Nasal cavity respiratory epithelium epithelial cell of viscerocranial mucosa (primary cell): ENCODE measurements at places on chromosomes 13 and 19. TPM values are rescaled to one million over a fixed set of nuclear protein-coding genes. Genes with fewer than 3 reads are reported as not detected.

CAMSAP3 gene
- 4.4 and 11.6 TPM in 2 replicates for total RNA-seq

ATP7B gene
- 5.1 and 8.0 TPM in 2 replicates for total RNA-seq

CRX gene
- total RNA-seq, result not detected in 2 replicates

PSG1 gene
- total RNA-seq, result not detected in 2 replicates

NLRP4 gene
- not detected in 2 replicates for total RNA-seq

ZNF490 gene
- 7.2 and 13.3 TPM in 2 replicates for total RNA-seq

CRTC1 gene
- 1.0 and 1.9 TPM in 2 replicates for total RNA-seq

WDR87 gene
- not detected in 2 replicates for total RNA-seq

RETN gene
- total RNA-seq, result not detected in 2 replicates

GNG7 gene
- under 0.01 and 0.14 TPM in 2 replicates for total RNA-seq

GPR12 gene
- total RNA-seq, result not detected in 2 replicates

SERPINE3 gene
- not detected in 2 replicates for total RNA-seq

TTYH1 gene
- total RNA-seq, result not detected in 2 replicates

ZIC5 gene
- not detected in 2 replicates for total RNA-seq

NBEA gene
- under 0.01 and 3.7 TPM in 2 replicates for total RNA-seq

DUS3L gene
- 29.2 and 41.4 TPM in 2 replicates for total RNA-seq

ZSWIM9 gene
- 1.7 and 4.1 TPM in 2 replicates for total RNA-seq

MEIOSIN gene
- total RNA-seq, result not detected in 2 replicates

CERS1 gene
- total RNA-seq, result 0.43 and 0.68 TPM in 2 replicates

FUT3 gene
- total RNA-seq, result 14.2 and 18.5 TPM in 2 replicates

GAPDHS gene
- total RNA-seq, result not detected in 2 replicates

SLAIN1 gene
- total RNA-seq, result 0.28 and 0.34 TPM in 2 replicates

ZNF763 gene
- total RNA-seq, result 0.68 and 1.9 TPM in 2 replicates

STAP2 gene
- 52.2 and 59.1 TPM in 2 replicates for total RNA-seq

HOMER3 gene
- total RNA-seq, result 48.5 and 126 TPM in 2 replicates

ZNF579 gene
- 2.4 and 6.7 TPM in 2 replicates for total RNA-seq

TPTE2 gene
- total RNA-seq, result not detected in 2 replicates

SLC17A7 gene
- 0.21 TPM in 1 of 2 replicates, not detected in the other for total RNA-seq

TMEM38A gene
- total RNA-seq, result 4.4 and 22.5 TPM in 2 replicates

LHFPL6 gene
- total RNA-seq, result 7.5 and 7.9 TPM in 2 replicates

S1PR4 gene
- 0.43 TPM in 1 of 2 replicates, not detected in the other for total RNA-seq

SLC10A2 gene
- not detected in 2 replicates for total RNA-seq

WDR88 gene
- total RNA-seq, result not detected in 2 replicates

CALR3 gene
- total RNA-seq, result under 0.01 and 0.07 TPM in 2 replicates

VWA8 gene
- total RNA-seq, result 23.2 and 34.5 TPM in 2 replicates

ALKBH6 gene
- total RNA-seq, result 12.0 and 15.4 TPM in 2 replicates
